Foreskin fibroblast (primary cell): ENCODE measurements at places on chromosomes 1 and 21.

GRCh38 chr1:16900751-16901150 lies 5.0 kb downstream of the RNU1-2 start:
- no peak for DNase-seq

DNA sequence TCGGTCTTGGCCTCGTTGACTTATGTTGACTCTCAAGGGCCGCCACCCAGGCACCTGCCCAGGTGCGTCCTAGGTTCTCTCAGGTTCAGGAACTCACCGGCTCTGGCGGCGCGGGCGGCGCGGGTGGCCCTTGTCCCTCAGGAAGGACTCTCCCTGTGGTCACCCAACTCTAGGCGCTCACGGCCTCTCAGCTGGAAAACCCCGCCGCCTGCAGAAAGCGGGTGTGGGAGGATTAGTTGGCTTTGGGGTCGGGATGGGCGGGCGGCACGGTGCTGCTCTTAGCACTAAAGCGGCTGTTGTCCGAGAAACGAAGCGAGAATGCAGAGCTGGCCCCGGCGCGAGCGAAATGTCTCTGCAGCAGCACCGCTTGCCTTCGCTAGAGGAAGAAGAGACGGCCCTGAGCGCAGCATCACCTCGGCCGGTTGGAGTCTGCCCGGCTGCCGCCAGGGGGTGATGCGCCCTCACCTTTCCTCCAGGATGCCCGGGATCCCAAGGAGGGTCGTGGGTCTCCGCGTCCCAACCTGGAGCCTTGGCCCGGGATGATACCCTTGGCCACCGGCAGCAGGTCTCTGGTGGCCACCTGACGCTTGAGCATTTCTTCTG lies 8.1 kb upstream of the TADA1 start:
- no peak for DNase-seq

DNA sequence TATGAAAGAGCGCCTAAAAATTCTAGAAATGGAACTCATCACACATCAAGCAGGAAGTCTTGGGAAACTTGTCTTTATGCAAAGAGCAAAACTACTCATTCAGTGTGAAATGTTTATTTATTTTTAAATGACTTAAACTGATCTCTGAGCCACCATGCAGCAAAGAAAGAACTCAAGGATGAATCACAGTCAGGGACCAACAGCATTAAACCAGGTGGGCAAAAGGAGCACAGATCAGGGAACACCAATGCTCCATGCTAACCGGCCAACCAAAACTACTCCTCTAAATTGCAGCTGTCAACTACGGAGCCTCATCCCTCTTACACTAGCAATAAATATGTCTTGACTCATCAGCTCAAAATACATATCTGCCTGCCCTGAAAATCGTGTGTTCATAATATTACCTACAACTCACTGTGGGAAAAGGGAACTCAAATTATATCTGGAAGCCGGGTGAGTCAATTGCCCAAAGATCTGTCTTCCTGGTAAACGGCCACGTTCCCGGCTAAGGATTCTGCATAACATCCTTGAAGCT lies 129.2 kb downstream of the PTPN14 start:
- DNase-seq = peak; percentile 40

DNA sequence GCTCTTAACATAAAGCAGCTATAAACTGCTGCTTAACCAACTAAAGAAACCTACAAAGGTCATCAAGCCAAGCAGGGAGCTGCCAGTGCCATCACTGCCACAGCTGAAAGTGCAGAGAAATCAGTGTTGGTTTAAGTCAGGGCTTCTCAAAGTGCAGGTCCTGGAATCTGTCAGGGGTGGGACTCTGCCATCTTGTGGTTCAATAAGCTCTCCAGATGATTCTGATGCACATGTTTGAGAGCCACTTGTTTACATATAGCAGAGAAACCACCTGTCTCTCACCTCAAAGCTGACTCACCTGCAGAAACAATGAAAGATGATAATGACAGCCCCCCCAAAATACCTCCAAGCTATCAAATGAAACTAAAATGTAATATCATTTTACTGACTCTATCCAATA lies 49.3 kb downstream of the SH3GLB1 start:
- DNase-seq = no peak
